ENCODE measurements at places on chromosomes 11 and 22.

- ATAC-seq, result no peak
These were observed 7.5 kb upstream of the CTSD start for GRCh38 chr11:1771273-1771672.

DNA sequence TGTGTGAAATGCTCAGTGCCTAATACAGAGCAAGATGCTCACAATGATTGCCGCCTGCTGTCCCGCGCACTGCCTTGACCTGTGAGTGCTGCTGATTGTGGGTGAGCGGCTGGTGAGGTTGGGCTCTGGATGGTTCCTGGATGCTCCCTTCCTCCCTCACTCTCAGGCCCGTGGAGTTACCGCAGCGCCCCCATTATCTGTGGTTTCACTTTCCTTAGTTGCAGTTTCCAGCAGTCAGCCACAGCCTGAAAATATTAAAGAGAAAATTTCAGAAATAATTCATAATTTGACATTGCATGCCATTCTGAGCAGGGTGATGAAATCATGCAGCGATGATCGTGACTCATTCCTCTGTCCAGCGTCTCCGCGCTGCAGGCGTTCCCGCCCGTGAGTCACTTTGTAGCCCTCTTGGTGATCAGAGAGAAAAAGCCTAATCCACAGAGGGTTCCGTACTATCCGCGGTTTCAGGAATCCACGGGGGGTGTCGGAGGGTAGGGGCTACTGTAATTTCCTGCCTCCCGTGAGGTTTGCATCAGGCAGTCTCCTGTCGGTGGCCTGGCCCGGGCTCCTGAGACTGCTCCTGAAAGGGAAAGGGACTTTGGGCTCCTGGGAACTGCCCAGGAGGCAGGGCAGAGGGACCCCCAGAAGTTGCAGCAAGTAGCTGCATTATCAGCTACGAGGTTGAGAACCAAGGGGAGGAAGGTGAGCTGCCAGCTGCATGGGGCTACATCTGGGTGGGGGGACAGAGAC is 10.6 kb downstream of the RPL3 start:
- ATAC-seq, result peak; percentile 65

DNA sequence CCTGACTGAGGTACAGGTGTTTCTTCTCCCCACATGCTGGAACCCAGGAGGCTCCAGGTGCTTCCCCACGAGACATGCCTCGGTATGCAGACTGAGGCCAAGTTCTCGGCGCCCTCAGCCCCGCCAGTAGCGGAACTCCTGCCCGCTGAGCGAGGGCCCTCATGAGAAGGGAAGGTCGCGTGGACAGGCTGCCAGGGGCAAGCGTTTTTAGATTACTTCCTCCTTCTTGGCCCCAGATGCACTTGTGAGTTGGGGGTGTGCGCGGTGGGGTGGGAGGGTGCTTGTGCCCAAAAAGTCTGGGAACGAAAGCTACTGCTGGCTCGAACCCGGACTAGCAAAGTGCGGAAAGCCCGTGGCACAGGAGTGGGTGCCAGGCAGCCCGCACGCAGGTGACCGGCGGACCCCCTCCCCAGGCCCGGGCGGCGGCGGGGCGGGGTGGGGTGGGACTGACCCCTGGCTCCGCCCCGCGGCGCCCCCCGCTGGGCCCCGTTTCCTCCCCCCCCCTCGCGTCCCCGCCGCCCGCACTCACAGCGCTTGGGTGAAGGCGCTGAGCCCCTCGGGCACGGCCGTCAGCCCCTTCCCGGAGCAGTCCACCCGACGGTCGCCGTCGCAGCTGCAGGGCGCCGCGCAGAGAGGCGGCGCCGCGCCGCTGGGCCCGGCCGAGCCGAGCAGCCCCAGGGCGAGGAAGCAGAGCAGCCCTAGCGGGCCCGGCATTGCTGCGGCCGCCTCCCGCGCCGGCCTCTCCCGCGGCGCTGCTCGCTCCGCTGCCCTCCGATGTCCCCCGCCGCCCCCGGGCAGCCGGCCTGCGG is 797 bp downstream of the LGR4 start:
- peak; percentile 38 for ATAC-seq

DNA sequence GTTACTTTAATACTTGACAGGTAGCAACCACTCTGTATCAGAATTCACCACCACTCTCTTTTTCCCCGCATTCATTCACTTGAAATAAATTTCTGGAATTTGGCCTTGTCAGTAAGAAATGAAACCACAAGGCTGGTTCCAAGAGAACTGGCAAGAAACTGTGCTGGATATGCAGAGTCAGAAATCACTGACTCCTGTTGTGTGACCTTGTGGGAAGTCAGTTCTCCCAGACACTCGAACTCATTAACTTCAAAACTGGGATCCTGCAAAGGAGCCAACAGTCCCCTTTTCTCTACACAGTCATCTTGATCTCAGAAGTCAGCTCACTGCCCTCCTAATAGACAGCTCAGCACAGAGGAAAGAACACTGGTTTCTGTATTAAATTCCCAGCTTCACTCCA is 142.7 kb downstream of the LRRC4C start:
- ATAC-seq, result no peak

GRCh38 chr11:129720156-129720555 is 95.5 kb upstream of the TMEM45B start:
- no peak for ATAC-seq

DNA sequence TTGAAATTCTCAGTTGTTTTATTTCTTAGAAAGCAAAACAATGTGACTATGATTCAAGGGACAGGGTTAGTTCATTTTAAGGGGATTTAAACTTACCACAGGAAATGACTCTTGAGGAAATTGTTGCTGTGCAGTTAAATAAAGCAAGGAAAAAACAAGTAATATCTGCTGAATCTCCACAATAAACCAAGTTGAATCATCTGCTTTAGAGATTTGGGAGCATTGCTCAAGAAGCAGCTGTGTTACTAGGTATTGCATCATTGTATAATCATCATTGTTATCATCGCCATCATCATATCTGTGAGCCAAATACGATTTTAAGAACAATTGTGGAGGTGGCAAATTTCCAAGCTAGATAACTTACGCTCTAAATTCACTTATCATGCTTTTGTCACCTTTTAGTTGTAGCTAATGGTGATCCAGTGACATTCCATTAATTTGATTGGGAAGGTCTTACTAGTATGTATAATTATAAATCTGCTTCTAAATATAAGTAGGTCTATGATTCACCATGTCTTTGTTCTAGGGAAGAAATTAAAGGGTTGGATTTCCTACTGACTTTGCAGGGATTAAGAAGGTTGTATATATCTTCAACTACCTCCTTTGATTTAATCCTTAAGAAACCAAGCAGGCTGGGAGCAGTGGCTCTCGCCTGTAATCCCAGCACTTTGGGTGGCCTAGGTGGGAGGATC is 19.9 kb downstream of the MMP10 start:
- ATAC-seq, result peak; percentile 40

DNA sequence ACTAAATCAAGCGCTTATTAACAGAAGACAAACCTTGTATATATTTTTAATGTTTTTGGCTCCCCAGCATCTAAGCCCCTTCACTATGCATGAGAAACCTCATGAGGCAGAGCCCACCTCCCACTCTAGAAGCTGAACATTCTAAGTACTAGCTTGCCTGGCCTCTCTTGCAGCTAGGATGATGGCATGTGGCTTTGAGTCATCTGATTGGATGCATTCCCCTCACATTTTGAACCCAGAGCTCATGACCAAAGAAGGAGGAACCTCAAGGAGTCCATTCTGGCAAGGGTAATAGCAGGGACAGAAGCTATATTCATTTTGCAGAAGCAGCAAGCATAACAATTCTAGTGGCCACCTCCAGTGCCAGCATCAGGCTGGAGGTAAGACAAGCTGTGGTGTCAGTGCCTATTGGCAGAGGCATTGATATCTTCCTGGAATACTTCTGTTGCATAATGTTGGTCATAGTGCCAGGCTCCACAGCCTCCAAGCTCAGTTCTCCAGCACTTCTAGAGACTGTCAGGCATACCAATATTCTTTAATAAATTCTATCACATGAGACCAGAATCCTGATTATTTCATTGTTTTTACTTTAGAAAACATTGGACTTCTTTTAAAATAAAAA is 14.2 kb upstream of the ZC3H12C start:
- no peak for ATAC-seq

DNA sequence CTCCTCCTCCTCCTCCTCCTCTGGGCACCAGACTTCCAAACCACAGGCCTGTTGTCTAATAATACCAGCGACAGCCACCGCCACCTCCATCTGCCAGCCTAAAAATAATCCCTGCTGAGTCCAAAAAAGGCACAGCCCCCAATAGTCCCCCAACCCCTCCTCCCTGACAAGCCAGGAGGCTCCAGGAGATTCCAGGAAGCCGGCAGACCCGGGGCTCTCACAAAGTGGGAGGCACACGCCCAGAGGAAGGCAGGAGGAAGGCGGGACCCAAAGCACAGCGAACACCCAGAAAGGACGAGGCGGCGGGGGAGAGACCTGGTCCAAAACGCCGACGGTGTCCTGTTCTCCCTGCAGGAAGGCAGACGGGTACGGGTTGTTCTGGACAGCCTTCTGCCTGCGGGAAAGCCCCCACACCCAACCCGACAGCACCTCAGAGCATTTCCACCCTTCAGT is 5.9 kb downstream of the IGSF9B start:
- no peak for ATAC-seq

GRCh38 chr11:28269586-28269985 is 161.4 kb downstream of the METTL15 start:
- ATAC-seq, result no peak

- ATAC-seq, result no peak
These were observed 1419.0 kb downstream of the TBC1D22A start for GRCh38 chr22:48181263-48181955.

DNA sequence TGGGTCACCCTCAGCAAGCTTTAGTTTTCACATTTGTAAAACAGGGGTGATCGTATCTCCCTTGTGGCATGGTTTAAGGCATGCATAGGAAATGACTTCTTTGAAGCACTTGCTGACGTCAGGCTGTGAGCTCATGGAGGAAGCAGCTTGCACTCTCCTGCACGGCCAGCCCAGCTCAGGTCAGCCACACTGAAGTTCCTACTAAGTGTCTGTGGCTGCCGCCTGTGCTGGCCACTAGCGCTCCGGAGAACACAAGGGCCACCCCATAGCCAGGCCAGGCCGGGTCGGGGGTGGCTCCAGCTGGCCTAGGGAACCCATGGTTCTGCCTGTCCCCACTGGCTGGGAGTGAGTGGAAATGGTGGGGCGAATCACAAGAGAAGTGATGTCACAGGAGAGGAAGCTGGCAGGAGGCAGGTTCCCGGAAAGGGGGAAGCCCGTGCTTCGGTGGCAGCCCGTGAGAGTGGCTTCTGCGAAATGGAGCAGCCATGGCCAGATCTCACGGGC is 28.2 kb downstream of the KCTD17 start:
- peak; percentile 15 for ATAC-seq

DNA sequence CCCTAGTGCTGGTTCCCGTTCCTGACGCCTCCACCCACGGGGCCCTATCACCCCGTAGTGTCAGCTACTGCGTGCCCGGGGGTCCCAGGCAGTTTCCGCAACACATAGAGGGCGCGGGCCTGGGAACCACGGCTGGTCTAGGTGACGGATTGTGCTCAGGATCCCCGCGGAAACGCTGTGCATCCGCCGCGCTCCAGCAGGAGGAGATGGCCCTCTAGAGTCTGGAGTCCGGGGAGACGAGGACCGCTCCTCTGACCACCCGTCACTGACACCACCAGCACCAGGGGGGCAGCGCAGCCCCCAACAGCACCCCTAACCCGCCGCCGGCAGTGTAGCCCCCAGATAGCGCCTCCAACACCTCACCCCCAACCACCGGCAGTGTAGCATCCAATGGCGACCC is 4.4 kb upstream of the RFPL3 start:
- ATAC-seq, result no peak

GRCh38 chr11:12693479-12694182 is 19.4 kb downstream of the TEAD1 start:
- peak; percentile 83 for ATAC-seq

DNA sequence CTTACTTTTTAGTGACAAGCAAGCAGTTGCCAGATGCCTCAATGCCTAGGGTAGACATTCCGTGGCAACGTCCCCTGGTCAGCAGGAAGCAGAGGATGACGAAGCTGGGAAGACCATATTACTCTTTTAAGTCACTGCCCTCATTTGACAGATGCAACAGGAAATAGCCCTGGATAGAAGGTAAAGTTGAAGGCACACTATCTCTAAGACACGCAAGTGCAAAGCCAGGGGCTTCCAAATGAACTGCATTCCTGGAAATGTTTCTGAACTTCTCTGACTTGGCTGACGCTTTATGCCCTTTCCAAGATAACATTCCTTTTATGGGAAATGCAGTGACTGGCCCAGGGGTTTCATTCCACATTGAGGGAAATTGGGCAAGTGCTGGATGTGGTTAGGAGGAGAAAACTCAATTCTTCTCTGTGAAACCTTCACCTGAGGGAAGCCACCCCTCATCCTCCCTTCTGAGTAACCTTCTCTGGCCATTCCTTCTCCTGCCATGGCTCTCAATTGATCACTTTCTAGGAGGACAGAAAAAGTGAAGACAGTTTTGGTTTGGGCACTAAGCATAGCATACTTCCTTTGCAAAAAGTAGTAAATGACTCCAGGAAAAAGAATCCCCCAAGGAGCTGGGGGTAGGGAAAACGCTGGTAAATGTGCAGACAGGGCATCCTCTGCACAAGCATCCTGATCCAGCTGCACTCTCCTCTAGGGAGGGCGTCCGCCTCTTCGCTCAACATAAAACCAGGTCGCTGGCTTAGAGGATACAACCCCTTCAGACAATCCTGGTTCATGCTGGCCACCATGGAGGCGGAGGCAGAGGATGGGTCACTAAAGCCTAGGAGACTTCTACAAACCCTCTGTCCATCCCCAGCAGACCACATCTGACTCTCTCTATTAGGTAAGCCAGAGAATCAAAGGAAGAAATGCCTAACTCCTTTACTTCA is 14.5 kb downstream of the PCSK7 start:
- ATAC-seq, result peak; percentile 10

GRCh38 chr22:24303007-24303406 is 32.4 kb downstream of the SPECC1L start:
- no peak for ATAC-seq

DNA sequence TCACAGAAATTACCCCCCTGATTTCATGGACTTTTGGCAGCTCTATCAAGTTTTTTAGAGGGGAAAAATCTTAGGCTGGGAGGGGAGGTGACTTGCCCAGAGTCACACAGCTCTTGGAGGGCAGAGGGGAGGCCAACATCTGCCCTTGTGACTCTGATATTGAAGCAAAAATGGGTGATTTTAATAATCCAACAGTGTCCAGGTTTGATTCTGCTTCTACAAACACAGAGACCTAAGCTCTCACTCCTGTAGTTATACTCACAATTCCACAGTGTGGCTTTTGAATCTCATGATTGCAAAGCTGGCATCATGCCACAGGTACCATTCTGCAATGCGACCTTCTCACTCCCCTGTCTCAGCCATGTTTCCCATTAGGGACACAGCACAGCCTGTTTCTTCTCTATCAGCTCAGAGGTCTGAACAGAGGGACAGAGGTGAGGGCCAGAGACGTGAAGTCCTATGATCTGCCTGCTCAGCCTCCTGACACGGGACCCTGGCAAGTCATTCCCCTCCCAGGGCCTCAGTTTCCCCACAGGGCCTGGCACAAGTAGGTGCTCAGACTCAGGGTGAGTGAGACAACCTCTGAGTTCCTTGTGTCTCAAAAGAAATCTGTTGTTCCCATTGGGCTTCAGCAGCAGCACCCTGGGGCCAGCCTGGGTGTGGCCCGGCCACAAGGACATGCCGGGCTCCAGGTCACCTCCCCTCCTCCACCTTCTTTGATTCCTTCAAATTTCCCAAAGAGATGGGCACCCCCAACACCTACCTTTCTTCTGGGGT is 766 bp downstream of the APOL2 start:
- peak; percentile 35 for ATAC-seq

Data from SK-N-SH treated with all-trans-retinoic acid at 6 μM for 48 hours (cell line).